ENCODE measurements at places on chromosomes 16 and 17.

DNA sequence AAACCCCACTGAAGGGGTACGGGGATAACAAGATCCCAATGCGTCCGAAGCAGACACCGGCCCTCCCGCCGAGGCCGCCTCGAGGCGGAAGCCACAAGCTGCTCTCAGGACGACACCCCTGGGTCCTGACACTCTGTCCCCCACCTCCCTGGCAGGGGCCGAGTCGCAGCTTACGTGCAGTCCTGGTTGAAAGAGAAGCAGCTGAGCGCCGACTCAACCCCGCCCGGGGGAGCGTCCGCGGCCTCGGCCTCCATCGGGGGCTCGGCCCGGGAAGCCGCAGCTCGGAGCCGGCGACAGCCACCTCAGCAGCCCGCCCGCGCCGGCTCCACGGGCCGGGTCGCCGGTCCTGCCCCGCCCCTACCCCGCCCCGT, at the start of gene WIPI1:
TSS of gene WIPI1 (minus strand) at position 329 of the 371 bp plus-strand sequence. CDS start at position 254, 75 bp downstream.
- peak; percentile 88 for DNase-seq

DNA sequence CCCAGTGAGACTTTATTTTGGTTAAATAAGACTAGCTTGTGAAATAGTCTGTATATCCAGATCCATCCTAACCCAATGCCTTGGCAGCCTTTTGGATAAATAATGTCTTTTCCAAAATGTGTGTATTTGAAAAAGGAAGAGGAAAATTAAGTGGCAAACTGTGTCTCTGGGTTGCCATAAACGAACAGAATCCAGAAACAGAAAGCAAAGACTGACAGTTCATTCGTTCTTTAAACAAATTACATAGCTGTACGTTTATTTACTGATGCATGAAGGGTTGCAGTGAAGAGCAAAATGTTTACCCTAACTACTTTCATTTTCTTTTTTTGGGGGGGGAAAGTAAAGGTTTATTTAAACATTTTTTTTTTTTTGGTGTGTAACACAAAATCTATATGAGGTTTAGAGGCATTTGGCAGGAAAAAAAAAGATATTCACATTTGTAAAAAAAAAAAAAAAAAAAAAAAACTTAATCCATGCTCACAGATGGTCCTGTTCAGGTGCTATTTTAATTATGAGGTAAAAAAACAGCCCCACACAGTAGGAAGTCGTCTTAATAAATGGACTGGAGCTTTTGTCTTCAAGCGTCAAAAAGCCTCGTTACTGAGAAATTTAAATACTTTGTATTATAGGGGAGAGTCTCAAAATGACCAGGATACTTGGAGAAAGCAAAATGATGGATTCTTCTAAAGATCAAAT, 245.9 kb downstream of the FTO start:
- peak; percentile 55 for DNase-seq

GRCh38 chr16:4373356-4373908, 1.8 kb downstream of the VASN start:
- DNase-seq = peak; percentile 63

DNA sequence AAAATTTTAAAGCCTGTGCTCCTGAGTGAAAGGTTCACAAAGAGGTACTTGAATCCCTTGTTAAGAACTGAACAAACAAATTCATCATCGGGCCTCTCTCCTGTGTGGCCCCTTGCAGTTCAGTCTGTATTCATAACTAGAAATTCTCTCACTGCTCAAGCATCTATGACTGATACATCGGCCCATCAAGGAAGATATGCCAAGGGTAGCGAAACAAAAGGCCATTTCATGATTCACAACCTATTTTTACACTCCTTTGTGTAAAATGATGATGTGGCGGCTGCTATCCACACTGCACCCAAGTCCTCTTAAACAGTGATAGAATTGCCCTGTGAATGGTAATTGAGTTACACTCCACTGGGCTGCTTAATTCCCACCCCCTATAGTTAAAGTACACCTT, 204.6 kb downstream of the STX8 start:
- DNase-seq = peak; percentile 97

GRCh38 chr17:62966426-62967204, 580 bp downstream of the TANC2 start:
- peak; percentile 52 for DNase-seq

GRCh38 chr17:16304830-16305229, 48.4 kb downstream of the CENPV start:
- DNase-seq = peak; percentile 38

DNA sequence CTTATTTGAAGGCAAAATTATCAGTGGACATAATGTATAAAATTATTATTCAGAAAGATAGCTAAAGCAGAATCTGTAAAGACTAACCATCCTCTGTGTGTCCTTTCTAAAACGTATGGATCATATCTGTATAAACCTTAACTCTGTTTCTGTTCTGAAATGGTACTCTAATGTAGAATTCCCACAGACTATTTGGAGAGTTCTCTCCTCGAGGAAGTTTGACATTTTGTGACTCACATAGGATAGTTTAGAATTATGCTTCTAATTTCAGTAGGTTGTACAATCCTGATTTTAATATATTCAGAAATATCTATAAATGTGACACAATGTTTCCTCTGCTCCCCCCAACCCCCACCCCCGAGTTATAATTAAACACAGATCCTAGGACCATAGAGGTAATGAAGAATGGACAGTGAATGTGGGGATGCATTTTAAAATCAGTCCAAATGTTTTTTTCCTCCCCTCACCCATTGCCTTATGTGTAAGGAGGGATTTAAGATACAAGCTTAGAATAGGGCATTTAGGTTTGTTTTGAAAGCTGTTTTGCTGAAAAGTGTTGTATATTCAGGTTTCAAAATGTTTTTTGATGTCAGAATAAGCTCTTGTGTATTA, 66.8 kb downstream of the BCAS3 start:
- DNase-seq = no peak

DNA sequence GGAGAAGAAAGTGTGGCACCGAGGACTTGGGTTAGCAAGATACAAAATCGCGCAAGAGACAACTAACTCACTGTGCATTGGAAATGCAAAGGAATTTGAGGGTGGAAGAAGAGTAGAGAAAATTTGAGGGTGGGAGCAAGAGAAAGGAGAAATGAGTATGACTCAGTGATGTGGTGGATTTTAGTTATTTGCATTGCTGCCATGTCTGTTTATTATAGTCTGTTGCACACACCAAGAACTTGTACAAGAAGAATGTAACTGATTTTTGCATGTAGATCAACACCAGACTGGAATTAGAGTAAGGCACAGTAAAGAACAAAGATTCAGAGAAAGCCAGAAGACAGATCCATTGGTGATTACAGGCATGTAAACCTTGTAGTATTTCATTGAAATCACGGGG, 71.6 kb upstream of the SMIM36 start:
- DNase-seq = no peak

- DNase-seq = peak; percentile 9
Measured at GRCh38 chr17:29237476-29238132, 9.1 kb upstream of the CRYBA1 start.
